ENCODE measurements at places on chromosomes 5 and 9.

- no peak for DNase-seq
These were observed 32.6 kb upstream of the SMU1 start for GRCh38 chr9:33109097-33109496.

- no peak for DNase-seq
These were observed 662 bp upstream of the DOLPP1 start for GRCh38 chr9:129080298-129080600.

DNA sequence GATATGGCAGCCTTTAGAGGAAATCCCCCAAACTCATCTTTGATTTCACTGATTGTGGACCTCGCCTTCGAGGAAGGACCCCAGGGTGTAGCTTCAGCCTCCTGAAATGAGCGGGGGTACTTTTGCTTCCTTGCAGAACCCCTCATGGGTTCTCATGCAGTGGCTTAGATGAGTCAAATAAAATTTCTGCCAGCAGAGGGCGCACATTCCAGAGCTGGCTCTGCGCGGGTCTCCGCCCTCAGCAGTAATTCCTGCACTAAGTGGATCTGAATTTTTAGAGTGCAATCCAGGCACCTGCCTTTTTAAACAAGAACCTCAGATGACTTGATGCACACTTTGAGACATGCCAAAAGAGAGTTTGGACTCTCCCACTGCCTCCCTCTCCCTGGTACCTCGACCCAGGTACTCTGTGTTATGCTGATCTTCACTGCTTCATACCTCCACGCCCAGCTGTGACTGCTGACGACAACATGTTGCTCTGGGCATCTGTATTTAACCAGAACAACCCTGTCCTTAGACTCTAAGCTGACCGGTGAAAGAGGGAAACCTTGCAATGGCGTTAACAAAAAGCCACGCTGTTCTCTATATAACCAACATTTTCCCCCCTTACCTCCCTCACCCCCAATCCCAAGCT is 7.3 kb downstream of the EGFLAM start:
- DNase-seq, result peak; percentile 81

DNA sequence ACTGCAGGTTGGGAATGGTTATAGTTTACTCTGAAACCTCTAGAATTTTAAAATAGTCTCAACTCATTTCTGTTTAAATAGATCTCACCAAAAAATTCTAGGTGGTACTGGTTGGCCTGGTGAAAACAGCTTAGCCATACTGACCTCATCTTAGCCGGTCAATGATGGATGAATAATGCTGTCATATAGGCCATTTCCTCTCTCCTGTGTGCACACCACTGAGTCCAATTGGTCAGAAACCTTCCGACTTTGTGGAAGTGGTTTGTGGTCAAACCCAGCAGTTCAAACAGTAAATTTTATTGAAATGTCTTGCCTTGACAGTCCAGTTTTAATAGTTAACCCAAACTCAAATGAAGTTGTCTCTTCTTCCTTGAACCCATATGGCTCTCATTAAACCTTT is 98.6 kb downstream of the GIN1 start:
- no peak for DNase-seq

- no peak for DNase-seq
These were observed 330 bp downstream of the TBC1D2 start for GRCh38 chr9:98255061-98255577.
